ENCODE measurements at places on chromosomes 4 and X. TPM values are rescaled to one million over a fixed set of nuclear protein-coding genes. Genes with fewer than 3 reads are reported as not detected.

- DNase-seq, result no peak
Observed at GRCh38 chr4:176302283-176303275, 17.2 kb upstream of the SPCS3 start.

Gene FAM9B
- 0.65 TPM for total RNA-seq

- peak; percentile 49 for DNase-seq
Observed at GRCh38 chr4:139144161-139144859, 32.7 kb downstream of the ELF2 start.

Gene NHS
- total RNA-seq, result 17.4 TPM

Gene GABRG1
- total RNA-seq, result not detected

DNA sequence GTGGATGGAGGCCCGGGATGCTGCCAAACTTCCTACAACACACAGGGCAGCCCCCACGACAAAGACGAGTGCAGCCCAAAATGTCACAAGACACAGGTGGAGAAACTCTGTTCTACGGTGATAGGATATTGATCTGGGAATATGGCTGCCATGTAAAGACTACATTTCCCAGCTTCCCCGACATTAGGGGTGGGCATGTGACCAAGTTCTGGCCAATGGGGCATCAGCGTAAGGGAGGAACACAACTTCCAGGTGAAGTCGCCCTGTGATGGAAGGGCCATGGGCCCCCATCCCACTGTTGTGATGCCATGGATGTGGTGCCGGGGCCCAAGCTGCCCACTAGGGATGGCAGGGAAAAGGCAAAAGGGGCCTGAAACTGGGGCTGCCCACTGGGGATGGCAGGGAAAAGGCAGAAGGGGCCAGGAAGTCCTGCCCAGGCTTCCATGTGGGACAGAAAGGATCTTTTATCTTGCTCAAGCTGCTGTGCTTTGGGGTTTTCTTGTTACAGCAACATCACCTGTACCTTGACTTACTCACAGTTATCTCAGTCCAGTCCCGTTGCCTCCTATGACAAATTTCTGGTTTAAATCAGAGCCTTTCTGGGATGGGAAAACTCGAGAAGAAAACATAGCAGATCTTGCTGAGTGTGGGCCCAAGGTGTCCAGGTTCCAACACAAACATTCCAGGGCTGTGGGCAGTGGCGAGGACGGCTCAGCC is 9.7 kb upstream of the ADRA2C start:
- no peak for DNase-seq

Gene PRDM5
- 26.3 TPM for total RNA-seq

GRCh38 chr4:124762956-124763355 is 50.4 kb upstream of the ANKRD50 start:
- DNase-seq, result no peak

DNA sequence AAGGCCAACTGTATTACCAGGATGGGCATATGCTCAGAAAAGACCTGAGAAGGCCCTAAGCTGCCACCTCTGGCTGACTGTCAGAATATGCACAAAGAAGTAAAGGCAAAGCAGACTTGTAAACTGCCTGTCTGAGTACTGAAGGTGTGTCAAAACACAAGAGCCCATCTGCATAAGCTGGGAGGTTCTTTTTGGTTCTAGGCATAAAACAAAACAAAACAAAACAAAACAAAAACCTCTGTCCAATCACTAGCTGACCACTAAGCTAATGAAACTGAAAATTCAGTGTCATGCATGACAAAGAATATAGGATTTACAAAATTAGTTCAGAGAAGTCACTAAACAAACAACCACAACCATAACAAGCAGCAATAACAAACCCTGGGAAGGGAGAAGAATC is 20.6 kb downstream of the SH3D19 start:
- DNase-seq, result no peak

- DNase-seq, result peak; percentile 61
Observed at GRCh38 chr4:5708449-5709206, at the start of gene EVC2. Gene EVC2 (minus strand): TSS chr4:5708559. CDS start chr4:5708513, 46 bp downstream.

- no peak for DNase-seq
Observed at GRCh38 chr4:101229116-101229515, 118.2 kb downstream of the PPP3CA start.

Gene MAGEC3
- total RNA-seq, result not detected

Gene IL2
- 0.99 TPM for total RNA-seq

DNA sequence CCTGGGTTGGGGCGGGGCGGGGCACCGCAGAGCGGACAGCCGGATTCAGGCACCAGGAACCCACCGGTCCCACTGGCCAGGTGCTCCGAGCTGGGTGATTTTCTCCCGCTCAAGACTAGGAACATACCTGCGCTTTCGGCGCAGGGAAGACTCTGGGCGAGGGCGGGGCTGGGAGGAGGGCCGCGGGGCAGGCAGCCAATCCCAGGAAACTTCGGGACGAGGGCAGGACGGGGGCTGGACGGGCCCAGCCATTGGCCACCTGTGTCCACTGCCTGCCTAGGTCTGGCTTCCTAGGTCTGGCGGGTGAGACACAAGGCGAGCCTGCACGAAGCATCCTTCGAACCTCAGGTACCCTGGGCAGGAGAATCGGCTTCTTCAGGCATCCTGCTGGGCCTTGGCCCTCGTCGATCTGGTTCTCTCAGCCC is 274 bp upstream of the ERVMER34-1 start:
- DNase-seq, result peak; percentile 72

DNA sequence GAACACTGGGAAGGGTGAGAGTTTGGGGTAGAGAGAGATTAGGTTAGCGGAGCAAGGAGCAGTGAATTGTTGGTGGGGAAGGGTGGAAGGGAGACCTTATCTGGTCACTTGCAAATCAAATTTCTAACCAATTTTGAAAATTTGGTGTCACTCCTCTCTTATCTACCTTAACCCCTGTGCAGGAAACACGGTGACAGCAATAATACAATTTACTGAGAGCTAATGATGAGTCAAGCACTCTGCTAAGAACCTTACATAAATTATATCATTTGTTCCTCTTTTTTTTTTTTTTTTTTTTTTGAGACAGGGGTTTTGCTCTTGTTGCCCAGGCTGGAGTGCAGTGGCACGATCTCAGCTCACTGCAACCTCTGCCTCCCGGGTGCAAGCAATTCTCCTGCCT is 116.4 kb downstream of the C4orf51 start:
- DNase-seq, result no peak

DNA sequence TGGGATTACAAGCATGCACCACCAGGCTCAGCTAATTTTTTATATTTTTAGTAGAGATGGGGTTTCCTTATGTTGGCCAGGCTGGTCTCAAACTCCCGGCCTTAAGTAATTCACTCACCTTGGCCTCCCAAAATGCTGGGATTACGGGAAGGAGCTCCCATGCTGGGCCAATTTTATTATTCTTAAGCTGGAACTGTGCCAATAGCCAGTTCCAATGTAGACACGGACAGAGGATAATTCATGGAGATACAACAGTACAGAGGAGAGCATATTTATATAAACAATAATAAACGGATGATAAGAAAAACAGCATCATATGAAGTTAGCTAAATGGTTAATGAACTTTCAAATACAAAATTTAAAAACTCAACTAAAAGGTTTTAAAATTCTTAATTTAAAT is 87.8 kb downstream of the PPA2 start:
- no peak for DNase-seq

DNA sequence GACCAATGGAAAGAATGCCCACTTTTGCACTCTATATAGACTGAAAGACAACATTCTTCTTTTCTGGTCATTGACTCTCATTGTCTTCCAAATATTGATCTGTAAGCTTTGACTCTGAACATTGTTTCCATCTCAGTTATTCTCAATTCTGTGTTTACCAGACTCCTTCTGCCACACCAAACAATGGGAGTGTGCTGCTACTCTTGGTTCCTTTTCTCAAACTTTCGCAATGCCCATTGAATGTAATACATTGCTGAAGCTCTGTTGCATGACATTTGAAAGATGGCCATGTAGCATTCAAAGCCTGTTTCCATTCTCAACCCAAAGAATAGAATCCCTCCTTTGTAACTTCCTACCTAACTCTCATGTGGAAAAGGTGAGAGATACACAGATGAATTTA is 136.2 kb downstream of the BTC start:
- DNase-seq, result no peak

Gene ALPK1
- total RNA-seq, result 49.1 TPM

DNA sequence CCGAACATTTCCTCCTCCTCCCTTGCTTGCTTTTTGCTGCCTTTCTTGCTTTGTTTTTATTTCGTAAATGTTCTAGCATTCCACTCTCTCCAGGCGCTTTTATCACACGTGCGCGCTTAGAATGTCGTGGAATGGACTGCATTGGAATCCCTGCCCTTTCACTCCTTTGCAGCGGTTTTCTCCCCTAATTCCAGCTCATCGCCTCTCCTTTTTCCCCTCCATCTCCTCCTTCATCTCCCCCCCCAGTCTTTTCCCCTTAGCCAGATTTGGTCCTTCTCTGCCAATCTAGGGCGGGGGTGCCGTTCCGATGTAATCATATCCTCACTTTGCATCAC is 579 bp downstream of the OGT start:
- peak; percentile 45 for DNase-seq

- no peak for DNase-seq
Observed at GRCh38 chrX:69303231-69303630, 138.0 kb upstream of the PJA1 start.

DNA sequence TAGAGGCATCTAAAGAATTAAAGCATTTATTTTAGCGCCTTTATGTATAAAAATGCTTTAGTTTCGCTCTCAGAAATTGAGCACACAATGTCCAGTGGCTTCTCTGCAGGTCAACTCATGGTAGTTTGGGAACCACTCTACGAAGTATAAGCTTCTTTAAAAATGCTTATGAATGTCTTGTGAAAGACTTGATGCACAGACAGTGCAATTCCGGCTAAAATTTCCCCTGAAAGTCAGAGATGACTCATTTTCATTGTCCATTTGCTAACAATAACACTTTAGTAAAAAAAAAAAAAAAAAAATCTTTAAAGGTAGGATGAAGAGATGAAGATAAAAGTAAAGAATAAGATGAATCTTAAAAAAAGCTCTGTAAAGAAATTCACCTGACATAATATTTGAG is 117.2 kb downstream of the PDHA2 start:
- DNase-seq, result no peak

DNA sequence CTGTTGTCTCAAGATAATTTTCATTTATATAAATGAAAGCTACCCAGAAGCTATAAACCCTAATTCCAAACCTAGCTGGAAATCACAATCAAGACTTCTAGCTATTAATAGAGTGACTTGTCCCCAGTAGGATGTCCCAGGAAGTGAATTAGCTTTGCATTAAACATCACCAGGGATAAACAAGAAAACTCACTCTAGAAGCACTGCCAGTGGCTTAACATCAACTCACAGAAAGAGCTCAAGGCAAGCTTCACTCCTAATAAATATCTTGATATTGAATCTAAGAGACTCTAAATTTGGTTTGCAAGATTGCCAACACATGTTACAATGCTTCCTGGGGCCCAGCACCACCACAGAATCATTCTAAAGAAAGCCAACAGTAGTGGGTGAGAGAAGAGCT is 468.7 kb upstream of the FAM241A start:
- DNase-seq, result no peak

Gene FREM3
- 0.39 TPM for total RNA-seq

- no peak for DNase-seq
Observed at GRCh38 chrX:18938710-18939109, 45.2 kb downstream of the PHKA2 start.

- DNase-seq, result no peak
Observed at GRCh38 chr4:143437937-143438336, 75.6 kb upstream of the SMARCA5 start.

GRCh38 chr4:1579901-1580691 is 104.0 kb downstream of the FAM53A start:
- peak; percentile 94 for DNase-seq

DNA sequence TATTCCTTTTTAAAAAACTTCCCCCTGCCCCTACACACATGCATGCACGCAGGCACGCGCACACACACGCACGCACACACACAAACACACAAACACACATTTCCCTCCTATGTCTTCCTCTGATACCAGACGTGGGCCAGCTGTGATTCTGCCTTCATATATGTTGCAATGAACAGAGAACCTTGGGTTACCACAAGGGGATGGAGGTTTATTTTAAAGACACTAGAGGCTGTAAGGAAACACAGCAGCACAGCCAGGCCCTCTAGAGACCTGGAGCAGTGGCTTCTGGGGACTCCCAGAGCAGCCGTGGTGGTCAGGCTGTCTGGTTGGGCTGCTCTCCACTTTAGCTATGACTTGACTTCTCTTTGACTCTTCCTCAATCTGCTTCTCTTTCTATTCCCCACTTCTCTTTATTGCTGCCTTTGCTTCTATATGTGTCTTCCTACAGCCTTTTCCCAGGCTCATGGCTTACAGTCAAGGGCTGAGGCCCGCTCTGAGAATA is 3.2 kb upstream of the TLR10 start:
- DNase-seq, result no peak

GRCh38 chrX:112078606-112079005 is 4.0 kb downstream of the TRPC5 start:
- DNase-seq, result no peak

DNA sequence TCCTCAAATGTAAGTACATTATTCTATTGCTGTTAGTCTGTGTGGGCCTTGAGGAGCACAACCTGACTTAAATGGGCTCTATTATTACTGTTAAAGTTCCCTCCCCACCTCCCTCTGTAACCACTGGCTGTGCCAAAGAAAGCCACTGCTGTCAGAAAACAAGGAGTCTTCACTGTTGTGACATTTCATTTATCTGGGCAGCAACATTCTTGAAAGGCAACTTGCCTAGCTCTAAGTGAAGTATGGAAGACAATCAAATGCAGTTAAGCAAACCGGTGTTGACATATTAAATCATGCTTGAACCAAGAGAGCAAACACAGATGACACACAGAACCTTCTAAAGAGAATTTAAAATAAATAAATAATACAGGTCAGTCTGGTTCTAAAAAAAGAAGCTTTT is 81.0 kb downstream of the EPHA5 start:
- DNase-seq, result no peak

DNA sequence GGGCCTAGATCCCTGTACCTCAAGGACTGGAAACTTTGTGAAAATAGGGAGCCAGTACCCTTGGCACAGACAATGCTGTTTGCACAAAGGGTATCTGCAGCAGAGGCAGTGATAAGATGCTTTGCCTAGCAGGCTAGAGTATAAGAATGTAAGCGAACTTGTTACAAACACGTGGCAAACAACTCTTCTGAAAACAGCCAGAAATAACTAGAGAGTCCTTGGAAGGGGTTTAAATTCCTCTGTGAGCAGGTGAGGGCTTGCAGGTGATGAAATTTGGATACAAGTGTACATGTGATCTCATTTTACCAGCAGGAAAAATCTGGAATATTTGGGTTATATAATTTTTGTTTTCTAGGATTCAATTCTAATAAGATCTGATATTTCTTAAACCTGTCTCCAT is 18.6 kb upstream of the ACSL4 start:
- DNase-seq, result no peak

- no peak for DNase-seq
Observed at GRCh38 chr4:156983366-156983765, 11.8 kb upstream of the PDGFC start.

DNA sequence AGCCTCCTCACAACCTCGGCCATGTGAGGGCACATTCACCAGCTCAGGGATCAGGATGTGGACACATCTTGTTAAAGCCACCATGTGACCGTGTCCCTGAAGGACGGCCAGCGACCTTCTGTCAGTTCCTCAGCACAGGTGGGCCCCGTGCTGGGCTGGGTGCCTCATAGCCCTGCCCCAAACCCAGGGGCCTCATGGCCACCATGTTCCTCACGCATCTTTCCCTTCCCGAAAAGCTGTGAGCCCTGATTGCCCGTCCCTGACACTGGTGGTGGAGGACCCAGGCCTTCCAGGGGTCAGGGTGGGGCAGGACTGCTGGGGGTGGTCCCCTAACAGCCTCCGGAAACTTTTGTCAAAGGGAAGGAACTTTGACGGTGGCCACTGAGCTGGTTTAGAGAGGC is 60.1 kb upstream of the ADRA2C start:
- DNase-seq, result no peak

Gene BMPR1B
- total RNA-seq, result 5.3 TPM

GRCh38 chr4:163611784-163612445 is 117.4 kb downstream of the TMA16 start:
- DNase-seq, result no peak

- peak; percentile 32 for DNase-seq
Observed at GRCh38 chr4:27081675-27082586, 221.3 kb downstream of the STIM2 start.
